ENCODE measurements at places on chromosomes 16 and 17.

DNA sequence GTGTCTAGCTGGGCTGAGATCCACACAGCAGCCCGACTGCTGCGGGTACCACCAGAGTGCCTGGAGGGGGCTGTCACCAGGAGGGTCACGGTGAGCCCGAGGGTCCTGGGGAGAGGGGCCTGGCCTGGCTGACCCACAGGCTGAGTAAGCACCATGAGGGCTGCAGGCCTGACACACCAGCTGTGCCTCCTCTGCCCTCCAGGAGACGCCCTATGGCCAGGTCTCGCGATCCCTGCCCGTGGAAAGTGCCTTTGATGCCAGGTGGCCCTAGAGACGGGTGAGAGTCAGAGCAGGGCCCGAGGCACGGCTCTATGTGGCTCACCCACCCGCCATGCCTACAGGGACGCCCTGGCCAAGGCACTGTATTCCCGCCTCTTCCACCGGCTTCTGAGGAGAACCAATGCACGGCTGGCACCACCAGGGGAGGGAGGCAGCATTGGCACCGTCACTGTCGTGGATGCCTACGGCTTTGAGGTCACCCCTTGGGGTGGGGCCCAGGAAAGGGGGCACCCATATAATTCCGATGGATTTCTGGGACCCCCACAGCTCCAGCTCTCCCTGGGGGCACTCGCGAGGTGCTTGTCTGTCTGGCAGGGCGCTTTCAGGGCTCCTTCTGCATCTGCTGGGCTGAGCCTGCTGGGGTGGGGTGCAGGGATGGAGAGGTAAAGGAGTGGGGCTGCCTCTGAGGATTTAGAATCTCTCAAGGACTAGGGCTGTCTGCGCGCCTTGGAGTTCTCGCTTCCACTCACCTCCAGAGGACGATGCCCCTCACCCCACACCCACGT is 7.1 kb downstream of the MYO15B start:
- no peak for DNase-seq
- H3K27me3 ChIP-seq = no peaks in the 10 kb centered on the region
- no peaks in the 10 kb centered on the region for H3K36me3 ChIP-seq
- H3K4me3 ChIP-seq = no peak overlapping the region
- H3K4me1 ChIP-seq = peaks cover 4% of the 10 kb centered on the region

GRCh38 chr17:35841505-35841904 is 27.2 kb downstream of the HEATR9 start:
- no peak for DNase-seq
- H3K4me3 ChIP-seq = no peak overlapping the region
- peaks cover 96% of the 10 kb centered on the region for H3K36me3 ChIP-seq
- H3K27ac ChIP-seq = no peak overlapping the region
- H3K27me3 ChIP-seq = no peaks in the 10 kb centered on the region

DNA sequence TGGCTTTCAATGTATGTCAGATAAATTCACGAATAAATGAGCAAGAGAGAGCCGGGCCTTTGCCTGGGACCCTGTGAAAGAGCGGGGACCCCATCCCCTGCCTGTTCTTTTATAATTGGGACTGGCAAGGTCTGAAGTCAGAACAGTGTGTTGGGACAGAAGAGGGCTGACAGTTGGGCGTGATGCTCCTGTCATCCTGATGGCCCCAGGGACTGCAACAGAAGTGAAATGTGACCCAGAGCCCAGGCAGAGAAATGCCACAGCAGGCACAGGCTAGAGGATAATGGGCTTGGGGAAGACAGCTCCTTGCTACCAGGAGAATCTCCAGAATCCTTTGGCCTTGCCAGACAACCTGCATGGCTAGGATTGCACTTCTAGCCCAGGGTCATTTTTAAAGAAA is 37.9 kb downstream of the GSG1L start:
- H3K4me3 ChIP-seq = no peak overlapping the region
- H3K36me3 ChIP-seq = no peaks in the 10 kb centered on the region
- DNase-seq = no peak
- H3K4me1 ChIP-seq = no peaks in the 10 kb centered on the region
- H3K27me3 ChIP-seq = no peaks in the 10 kb centered on the region

- H3K27me3 ChIP-seq = no peaks in the 10 kb centered on the region
- H3K27ac ChIP-seq = no peak overlapping the region
- no peak overlapping the region for H3K4me3 ChIP-seq
- no peak for DNase-seq
- no peaks in the 10 kb centered on the region for H3K4me1 ChIP-seq
- H3K36me3 ChIP-seq = no peaks in the 10 kb centered on the region
Observed at GRCh38 chr16:69013991-69014390, 91.5 kb upstream of the HAS3 start.

GRCh38 chr16:57510016-57510871 is 24.0 kb upstream of the DOK4 start:
- H3K36me3 ChIP-seq = no peaks in the 10 kb centered on the region
- peaks cover 14% of the 10 kb centered on the region for H3K27me3 ChIP-seq
- no peak overlapping the region for H3K4me3 ChIP-seq
- no peaks in the 10 kb centered on the region for H3K4me1 ChIP-seq
- no peak overlapping the region for H3K27ac ChIP-seq

GRCh38 chr17:31702041-31702440 is 157.0 kb downstream of the COPRS start:
- no peaks in the 10 kb centered on the region for H3K4me1 ChIP-seq
- no peak overlapping the region for H3K4me3 ChIP-seq
- H3K36me3 ChIP-seq = no peaks in the 10 kb centered on the region
- DNase-seq = no peak
- H3K27ac ChIP-seq = no peak overlapping the region

DNA sequence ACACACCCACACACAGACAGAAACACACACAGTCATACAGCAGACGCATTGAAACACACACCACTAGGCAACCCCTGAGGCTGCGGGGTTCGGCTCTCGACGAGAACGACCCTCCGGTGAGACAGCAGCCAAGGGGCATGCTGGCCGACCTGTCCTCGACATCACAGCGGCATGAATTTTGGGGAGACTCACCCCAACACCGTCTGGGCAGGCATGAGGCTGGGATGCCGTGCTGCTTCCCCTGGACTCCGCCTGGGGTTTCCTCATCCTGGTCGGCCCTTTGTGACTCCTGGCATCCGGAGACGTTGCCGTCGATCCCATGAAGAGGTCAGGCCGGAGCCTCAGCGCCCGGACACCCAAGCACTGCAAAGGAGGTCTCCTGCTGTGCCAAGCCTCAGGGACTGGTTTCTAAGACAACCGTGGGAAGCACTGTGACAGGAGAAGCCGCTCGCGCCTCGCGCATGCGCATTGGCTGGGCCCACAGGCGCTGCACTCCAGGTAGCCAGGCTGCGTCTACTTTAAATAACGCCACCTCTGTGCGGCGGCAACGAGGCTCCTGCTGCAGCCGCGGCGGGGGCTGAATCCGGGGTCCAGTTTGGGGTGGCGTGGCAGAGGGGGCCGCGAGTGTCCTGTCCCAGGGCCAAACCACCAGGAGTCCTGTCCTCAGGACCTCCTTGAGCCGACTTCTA is 13.8 kb upstream of the KCNJ18 start:
- H3K4me3 ChIP-seq = no peak overlapping the region
- no peak overlapping the region for H3K27ac ChIP-seq
- H3K36me3 ChIP-seq = no peaks in the 10 kb centered on the region
- no peaks in the 10 kb centered on the region for H3K27me3 ChIP-seq
- DNase-seq = no peak

DNA sequence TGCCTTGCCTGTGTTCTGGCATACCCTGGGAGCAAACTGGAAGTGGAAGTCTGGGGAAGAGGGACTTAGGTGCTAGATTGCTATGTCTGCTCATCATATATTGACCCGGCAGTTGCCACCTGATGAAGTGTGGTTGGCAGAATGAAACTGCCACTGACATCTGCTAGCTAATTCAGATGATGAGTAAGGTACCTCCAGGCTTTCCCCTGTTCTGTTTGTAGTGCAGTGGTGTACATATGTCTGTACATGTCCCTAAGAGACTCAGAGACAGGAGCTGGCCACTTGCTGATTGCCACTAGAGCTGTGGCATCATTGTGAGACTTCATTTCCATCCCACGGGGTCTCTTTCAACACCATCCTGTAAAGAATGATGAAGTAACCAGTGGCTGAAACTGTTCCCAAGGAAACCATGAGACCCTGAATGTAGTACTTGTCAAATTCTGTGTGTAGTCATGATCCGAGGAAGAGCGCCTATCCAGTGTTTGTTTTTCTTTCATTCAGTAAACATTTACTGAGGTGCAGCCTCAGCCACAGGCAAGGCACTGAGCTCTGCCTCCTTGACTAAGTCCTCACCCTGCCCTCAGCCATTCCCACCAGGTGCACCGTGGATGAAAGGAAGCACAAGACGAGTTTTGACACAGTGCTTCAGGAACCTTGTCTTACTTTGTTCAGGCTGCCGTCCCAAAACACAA is 13.2 kb downstream of the CLUAP1 start:
- H3K27me3 ChIP-seq = no peaks in the 10 kb centered on the region
- H3K27ac ChIP-seq = no peak overlapping the region
- H3K4me3 ChIP-seq = no peak overlapping the region

GRCh38 chr16:75071621-75072020 is 45.0 kb downstream of the LDHD start:
- H3K27me3 ChIP-seq = no peaks in the 10 kb centered on the region
- peaks cover 100% of the 10 kb centered on the region for H3K4me1 ChIP-seq
- H3K36me3 ChIP-seq = peaks cover 21% of the 10 kb centered on the region
- H3K4me3 ChIP-seq = no peak overlapping the region
- peak overlapping the region; percentile 95 for H3K27ac ChIP-seq

GRCh38 chr17:49571764-49572163 is 3.9 kb upstream of the NXPH3 start:
- H3K4me1 ChIP-seq = peaks cover 18% of the 10 kb centered on the region
- no peaks in the 10 kb centered on the region for H3K36me3 ChIP-seq
- DNase-seq = no peak
- H3K4me3 ChIP-seq = no peak overlapping the region
- peaks cover 36% of the 10 kb centered on the region for H3K27me3 ChIP-seq
- no peak overlapping the region for H3K27ac ChIP-seq

GRCh38 chr17:7856811-7857712 is at the start of gene NAA38:
Gene NAA38, minus strand, starts transcription at chr17:7857559. Its CDS starts 96 bp downstream, at chr17:7857463.
- H3K4me3 ChIP-seq = peak within 1 kb of the TSS; percentile 83
- peak; percentile 97 for DNase-seq
- peaks cover 38% of the 10 kb centered on the region for H3K36me3 ChIP-seq
- H3K4me1 ChIP-seq = peaks cover 40% of the 10 kb centered on the region

DNA sequence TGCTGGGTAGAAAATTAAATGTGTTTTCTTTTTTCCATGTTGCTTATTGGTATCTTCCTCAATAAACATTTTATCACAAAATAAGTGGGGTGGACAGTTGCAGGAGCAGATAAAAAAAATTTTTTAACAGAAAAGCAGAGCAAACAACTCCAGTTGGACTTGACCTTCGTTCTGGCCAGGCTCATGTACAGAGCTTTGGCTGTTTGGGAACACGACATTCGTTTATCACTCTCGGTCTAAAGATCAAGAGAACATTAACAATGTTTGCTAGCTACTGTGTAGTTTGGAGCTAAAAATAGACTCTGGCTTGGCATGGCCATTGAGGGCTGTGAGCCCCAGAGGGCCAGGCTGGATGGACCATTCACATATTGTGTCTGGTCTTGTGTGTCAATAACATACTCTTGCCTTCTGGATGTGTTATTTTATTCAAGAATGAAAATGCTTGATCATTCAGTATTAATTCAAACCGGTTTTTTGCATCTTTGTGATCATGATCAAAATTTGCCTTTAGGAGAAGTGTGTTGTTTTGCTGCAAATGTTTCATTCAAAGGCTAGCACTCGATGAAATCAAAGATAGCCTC is 56.6 kb downstream of the TMEM186 start:
- H3K36me3 ChIP-seq = no peaks in the 10 kb centered on the region
- no peaks in the 10 kb centered on the region for H3K27me3 ChIP-seq
- H3K27ac ChIP-seq = no peak overlapping the region
- no peak overlapping the region for H3K4me3 ChIP-seq

DNA sequence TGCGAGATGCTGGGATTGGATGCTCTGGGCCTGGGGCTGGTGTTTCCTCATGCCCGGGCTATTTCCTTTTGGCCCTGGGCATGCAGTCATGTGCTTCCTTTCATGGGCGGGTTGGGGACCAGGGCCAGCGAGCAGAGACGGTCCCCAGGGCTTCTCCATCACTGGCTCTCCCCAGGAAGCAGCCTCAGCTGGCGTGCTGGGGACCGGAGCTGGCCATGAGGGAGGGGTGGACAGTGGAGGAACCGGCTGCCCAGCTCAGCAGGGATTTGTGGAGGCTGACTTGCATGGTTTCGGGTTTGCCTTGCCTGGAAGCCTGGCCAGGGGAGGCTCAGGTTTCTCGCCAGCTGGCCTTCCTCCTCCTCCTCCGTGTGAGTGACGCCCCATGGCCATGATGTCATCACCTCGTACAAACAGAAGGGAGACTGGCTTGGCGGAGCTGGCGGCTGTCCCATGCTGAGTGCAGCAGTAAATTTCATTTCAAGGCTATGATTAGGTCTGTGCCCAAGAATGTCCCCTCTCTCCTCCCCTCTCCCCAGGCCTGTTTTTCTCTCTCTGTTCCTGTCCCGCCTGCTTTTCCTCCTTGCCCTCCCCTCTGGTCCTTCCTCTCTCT is 8.9 kb upstream of the TIMP2 start:
- DNase-seq = no peak
- no peak overlapping the region for H3K4me3 ChIP-seq
- no peaks in the 10 kb centered on the region for H3K4me1 ChIP-seq
- no peaks in the 10 kb centered on the region for H3K27me3 ChIP-seq
- H3K36me3 ChIP-seq = no peaks in the 10 kb centered on the region

DNA sequence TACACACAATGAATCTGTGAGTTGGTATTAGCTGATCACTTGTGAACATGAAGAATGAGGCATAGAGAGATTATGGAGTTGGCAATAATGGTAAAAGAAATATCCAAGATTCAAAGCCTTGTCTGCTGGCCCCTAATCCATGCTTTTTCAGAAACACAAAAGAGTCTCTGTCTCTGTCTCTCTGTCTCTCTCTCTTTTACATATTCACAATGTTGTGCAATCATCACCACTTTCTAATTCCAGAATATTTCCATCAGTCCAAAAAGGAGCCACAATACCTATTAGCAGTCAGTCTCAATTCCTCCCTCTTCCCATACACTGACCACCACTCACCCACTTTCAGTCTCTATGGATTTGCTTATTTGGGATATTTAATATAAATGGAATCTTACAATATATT is 370.1 kb upstream of the CDH8 start:
- no peaks in the 10 kb centered on the region for H3K36me3 ChIP-seq
- H3K27ac ChIP-seq = no peak overlapping the region
- no peak overlapping the region for H3K4me3 ChIP-seq
- H3K27me3 ChIP-seq = no peaks in the 10 kb centered on the region

DNA sequence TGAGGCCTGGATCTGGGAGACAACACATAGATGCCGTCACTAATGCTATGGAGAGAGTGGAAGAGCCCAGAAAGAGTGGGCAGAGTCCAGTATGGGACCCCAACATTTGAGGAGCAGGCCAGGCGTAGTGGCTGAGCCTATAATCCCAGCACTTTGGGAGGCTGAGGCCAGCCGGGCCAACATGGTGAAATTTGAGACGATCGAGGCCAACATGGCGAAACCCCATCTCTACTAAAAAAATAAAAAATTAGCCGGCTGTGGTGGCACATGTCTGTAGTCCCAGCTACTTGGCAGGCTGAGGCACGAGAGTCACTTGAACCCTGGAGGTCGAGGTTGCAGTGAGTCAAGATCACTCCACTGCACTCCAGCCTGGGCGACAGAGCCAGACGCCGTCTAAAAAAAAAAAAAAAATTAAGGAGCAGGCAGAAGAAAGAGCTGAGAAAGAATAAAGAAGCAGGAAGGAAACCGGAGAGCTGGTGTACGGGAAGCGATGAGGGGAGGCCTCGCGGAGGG is 6.0 kb upstream of the DNAI2 start:
- H3K27me3 ChIP-seq = no peaks in the 10 kb centered on the region
- DNase-seq = no peak
- no peak overlapping the region for H3K27ac ChIP-seq

- H3K4me1 ChIP-seq = no peaks in the 10 kb centered on the region
- H3K4me3 ChIP-seq = no peak overlapping the region
- DNase-seq = no peak
- H3K36me3 ChIP-seq = no peaks in the 10 kb centered on the region
Observed at GRCh38 chr17:56870081-56870651, 36.2 kb downstream of the DGKE start.

All from DND-41 (cell line).